ENCODE measurements at places on chromosomes 13 and 19. TPM values are rescaled to one million over a fixed set of nuclear protein-coding genes. Genes with fewer than 3 reads are reported as not detected.
A peak's percentile ranks its signal among the peaks of the same experiment; 100 is the strongest.

KCTD15 gene
- 8.6 TPM for total RNA-seq

GNG7 gene
- total RNA-seq = 22.8 TPM

DNA sequence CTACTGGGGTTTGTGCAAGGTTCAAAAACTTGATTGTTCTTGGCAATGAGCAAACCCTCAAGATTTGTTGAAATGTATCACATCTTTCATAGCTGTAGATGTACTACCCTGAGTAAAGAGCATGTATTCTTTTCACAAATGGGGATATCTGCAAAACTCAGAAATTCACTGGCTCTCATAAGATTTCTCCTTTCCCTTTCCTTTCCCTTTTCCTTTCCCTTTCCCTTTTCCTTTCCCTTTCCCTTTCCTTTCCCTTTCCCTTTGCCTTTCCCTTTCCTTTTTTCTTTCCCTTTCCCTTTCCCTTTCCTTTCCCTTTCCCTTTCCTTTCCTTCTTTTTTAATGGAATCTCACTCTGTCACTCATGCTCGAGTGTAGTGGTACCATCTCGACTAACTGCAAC is 69.1 kb downstream of the FNDC3A start:
- no peak for DNase-seq

DNA sequence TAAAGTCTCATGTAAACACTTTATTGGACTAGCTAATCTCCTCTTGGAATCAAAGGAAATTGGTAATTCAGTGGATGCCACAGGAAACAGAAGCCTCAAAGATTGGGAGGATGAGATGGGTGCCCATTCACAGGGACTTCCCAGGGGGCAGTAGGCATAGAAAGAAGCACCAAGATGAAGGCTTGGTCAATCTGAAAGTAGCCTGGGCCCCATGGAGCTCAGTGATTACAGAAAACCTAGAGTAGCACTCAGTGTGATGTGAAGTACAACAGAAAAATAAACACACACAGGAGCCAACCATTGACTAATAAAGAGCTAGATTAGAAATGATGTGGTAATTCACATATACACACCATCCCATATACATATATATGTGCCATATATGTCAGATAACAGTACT is 560.6 kb downstream of the TBC1D4 start:
- no peak for DNase-seq

- no peak for DNase-seq
These were observed 9.8 kb downstream of the CBY2 start for GRCh38 chr13:45711951-45712350.

DNA sequence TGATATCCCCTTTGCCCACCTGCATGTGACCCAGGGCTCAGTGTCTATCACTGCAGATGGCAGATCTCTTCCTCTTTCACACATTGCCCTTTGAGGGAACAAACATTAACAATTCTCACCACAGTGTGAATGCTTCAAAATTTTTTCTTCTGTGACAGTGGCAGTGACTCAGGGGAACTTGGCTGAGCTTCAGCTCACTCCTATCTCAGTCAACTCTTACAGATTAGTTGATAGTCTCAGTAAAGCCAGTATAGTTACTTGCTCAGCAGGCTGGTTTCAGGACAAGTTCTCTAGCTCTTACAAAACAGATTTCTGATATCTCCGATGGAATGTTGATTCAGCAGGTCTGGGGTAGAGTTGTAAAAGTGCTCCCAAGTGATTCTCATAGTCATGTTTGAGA is 166.9 kb downstream of the DLEU7 start:
- DNase-seq = no peak

FRY gene
- 183 TPM for total RNA-seq

KIR2DL3 gene
- not detected for total RNA-seq

KRTDAP gene
- not detected for total RNA-seq

DNA sequence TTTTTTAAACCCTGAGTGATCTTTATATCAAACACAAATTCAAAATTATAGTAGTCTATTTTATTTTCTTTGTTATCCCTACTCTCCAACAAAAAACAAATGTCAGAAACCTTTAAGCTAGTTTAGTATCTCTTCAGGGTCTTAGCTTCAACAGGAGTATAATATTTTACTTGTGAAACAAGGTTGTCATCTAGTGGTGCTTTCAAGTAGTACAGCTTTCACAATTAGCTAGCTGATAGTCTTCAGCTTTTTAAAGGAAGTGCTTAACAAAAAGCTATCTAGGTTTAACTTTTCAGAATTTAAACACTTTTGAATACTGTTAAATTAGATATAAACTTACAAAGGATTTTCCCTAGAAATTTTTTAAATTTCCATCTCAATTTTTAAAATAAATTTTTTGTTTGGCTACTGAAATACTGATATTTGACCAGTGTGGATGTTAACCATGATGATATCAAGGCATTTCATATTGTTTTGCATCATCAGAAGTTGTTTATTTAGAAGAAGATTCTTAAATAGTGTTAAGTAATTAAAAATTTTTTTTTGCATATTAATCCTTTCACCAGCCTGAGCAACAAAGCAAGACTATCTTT is 34.2 kb downstream of the TDRD3 start:
- DNase-seq = no peak

DNA sequence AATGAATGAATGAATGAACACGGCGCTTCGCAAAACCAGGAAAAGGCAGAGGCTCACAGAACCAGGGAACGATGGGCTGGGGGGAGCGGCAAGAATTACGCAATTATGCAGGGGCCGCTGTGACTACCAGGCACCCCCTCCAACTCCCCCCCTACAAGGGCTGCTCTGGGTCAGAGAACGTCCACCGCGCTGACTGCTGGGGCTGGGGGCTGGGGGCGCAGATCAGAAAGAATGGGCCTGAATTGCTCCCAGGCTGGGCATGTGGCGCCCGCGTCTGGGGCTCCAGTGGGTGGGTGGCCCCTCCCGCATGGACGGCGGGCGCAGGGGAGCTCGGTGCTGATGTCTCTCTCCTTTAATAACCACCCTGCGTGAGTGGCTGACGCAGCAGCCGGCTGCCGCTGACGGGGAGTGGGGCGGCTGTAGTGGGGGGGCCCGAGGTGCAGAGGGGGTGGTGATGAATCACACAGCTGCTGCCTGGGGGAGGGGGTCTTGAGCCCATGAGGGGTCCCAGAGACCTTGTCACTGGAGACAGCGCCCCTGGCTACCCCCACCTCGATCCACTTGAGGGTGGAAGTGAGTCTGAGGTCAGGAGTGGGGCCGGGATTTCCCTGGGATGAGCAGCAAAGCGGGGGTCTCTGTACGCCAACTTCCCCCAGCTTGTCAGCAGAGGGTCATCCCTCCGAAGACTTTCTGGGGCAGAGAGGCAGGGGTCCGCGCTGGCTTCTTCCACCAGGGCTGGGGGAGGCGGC is 1.5 kb upstream of the CIRBP start:
- no peak for DNase-seq

- peak; percentile 72 for DNase-seq
These were observed 6.2 kb downstream of the CARD8 start for GRCh38 chr19:48249502-48250014.

PCSK4 gene
- total RNA-seq = 1.0 TPM

GRCh38 chr13:97020194-97020593 is 25.9 kb upstream of the OXGR1 start:
- no peak for DNase-seq

GRCh38 chr19:19552798-19553197 is 14.7 kb downstream of the CILP2 start:
- DNase-seq = no peak

Measured in right atrium auricular region (tissue), 2 donors.